ENCODE measurements at places on chromosomes 1 and 21.

- no peak for DNase-seq
Measured at GRCh38 chr1:205809469-205809868, 3.5 kb downstream of the SLC41A1 start.

DNA sequence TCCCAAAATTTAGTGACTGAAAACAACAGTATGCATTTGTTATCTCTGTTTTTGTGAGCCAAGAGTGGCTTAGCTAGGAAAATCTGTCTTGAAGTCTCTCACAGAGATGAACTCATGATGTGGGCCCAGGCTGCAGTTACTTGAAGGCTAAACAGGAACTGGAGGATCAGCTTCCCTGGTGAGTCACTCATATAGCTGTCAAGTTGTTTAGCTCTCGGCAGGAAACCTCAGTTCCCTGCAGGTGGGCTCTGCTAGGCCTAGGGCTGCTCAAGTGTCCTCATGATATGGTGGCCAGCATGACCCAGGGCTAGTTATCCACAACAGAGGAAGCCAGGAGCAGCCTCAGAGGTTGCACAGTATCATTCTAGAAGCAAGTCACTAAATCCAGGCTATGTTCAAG, 30.2 kb upstream of the DDX59 start:
- DNase-seq = no peak

DNA sequence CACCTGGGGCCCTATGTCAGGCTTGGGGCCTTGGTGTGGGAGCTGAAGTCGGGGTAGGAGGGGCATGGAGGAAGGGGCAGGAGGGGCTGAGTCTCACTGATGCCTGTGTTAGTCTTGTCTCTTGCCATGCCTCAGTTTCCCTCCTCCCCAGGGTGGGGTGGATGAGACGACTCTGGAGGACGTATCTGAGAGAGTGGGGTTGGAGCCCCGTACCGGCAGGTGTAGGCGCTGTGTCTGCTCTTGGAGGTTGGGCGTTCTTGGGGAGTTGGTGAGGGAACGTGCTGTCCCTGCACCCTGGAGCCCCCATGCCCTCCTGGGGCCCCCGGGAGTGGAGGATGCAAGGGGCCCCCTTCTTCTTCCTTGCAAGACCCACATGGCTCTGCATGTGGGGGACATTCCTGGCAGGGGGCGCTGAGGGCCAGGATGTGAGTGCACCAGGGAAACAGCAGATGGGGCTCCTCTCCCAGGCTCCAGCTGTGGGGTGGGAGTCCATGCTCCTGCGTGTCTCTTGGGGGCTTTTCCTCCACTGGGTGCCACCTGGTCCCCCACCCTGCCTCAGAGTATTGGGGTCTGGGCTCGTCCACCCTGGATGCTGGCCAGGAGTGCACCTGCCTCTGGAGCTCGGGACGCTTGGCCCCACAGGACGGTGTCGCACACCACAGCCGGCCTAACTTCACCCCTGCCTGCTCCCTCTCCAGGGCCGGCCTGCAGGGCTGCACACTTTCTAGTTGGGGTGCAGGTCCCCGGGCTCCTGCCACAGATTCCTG, 1.4 kb upstream of the TNFRSF14 start:
- peak; percentile 33 for DNase-seq

- no peak for DNase-seq
Measured at GRCh38 chr1:155657463-155657862, 31.1 kb downstream of the YY1AP1 start.

GRCh38 chr1:186183970-186184628, 191.0 kb downstream of the TPR start:
- no peak for DNase-seq
